NCI-H774 (cell line): ENCODE measurements at places on chromosomes 5 and 9.
A peak's percentile ranks its signal among the peaks of the same experiment; 100 is the strongest.

- no peak for DNase-seq
Measured at GRCh38 chr5:105968981-105969380, 1701.8 kb downstream of the EFNA5 start.

- no peak for DNase-seq
Measured at GRCh38 chr9:87540444-87541105, 42.9 kb downstream of the DAPK1 start.

GRCh38 chr5:93790401-93790800, 49.0 kb upstream of the POU5F2 start:
- no peak for DNase-seq

GRCh38 chr9:134908524-134909309, 9.0 kb downstream of the FCN1 start:
- no peak for DNase-seq

DNA sequence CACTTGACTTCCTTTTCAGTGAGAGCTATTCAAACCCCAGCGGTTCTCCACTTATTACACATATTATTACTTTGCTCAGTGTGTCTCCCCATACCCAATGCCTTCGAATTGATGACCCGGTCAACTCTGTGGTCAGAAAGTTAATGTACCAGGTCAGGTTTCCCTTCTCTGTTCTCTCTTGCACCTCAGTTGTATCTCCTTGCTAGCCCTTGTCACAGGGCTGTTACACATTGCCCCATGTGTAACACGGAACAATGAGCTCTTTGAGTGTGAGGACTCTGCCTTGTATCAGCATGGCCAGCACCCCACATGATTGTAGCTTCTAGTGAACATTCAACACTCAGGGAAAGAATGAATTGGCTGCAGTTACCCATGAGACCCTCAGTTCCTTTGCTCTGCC, 73.6 kb downstream of the DOCK2 start:
- DNase-seq: no peak

GRCh38 chr9:98207606-98208005, 15.2 kb upstream of the CORO2A start:
- no peak for DNase-seq

DNA sequence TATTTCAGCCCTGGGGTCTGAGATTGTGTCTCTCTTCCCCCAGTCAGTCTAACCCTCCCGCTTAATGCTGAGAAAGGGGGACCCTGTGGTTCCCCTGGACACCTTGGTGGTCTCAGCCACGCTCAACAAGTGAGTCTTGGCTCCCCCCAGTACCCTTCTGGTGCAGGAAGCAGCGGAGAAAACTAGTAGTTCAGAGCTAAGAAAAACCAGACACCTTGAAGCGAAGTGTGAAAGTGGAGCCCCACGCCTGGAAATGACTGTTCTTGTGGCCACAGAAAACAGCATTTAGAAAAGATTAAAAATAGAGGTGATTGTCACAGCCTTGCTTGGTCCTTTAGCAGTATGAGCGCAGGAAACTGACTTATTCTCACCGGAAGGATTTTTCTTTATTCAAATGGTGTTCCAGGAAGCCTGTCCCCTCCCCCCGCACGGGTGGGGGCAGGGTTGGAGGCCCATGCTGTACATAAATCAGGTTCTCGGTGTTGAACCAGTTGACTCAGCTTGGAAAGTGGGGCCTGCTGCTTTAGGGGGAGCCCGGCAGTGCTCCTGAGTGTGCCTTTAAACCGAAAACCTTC, 8.1 kb downstream of the ARPC5L start:
- DNase-seq: no peak

DNA sequence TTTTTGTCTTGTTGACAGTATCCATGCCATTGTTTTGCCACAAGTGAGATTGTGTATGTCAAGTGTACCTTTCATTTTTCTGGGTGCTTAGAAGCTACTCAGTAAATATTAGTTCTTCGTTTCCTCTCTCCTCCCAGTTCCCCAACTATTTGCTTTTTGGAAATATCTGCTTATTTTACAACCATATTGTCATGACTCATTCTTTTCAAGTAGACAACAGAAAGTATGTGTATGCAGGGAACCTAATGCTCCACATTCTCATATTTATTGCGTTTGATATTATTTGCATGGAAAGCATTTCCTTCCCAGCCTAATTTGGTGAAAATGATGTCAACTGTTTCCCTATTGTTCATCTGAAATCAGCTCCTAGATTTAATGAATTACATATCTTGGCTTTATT, 483.7 kb upstream of the RIOK2 start:
- DNase-seq: no peak

GRCh38 chr9:69324549-69325401, at the start of gene ENTREP1:
Gene ENTREP1 (plus strand): TSS chr9:69325215. CDS start chr9:69325310, 95 bp downstream.
- DNase-seq: peak; percentile 65
